Activated naive CD8-positive, alpha-beta T cell treated with anti-CD3 and anti-CD28 coated beads for 36 hours (primary cell): ENCODE measurements at places on chromosomes 16 and 17. TPM values are rescaled to one million over a fixed set of nuclear protein-coding genes. Genes with fewer than 3 reads are reported as not detected.

DNA sequence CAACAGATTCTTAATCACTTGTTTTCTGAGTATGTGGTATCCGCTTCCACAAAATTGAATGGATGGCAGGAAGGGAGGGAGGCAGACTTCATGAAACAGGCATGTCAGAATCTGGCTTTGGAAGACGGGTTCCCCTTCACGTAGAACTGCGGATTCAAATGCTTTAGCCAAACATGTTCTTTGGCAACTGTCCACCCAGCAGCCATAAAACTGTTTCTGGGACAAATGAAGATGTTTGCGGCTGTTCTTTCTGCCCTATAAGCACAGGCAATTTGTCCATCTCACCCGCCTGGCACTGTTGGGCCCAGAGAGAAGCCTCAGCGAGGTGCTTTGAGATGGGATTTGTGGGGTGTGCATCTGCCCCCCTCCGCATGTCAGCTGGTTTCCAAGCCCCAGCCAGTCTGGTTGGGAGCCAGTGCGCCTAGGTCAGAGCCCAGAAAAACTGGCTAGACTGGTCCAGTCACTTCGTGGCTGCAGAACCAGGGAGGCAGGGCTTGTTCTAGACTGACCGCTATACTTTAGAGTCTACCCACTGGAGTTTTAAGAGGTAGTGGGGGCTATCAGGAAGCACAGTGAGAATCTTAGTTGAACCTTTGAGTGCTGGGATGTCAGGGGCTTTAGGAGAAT is 6.3 kb downstream of the CRHR1 start:
- DNase-seq: no peak

DNA sequence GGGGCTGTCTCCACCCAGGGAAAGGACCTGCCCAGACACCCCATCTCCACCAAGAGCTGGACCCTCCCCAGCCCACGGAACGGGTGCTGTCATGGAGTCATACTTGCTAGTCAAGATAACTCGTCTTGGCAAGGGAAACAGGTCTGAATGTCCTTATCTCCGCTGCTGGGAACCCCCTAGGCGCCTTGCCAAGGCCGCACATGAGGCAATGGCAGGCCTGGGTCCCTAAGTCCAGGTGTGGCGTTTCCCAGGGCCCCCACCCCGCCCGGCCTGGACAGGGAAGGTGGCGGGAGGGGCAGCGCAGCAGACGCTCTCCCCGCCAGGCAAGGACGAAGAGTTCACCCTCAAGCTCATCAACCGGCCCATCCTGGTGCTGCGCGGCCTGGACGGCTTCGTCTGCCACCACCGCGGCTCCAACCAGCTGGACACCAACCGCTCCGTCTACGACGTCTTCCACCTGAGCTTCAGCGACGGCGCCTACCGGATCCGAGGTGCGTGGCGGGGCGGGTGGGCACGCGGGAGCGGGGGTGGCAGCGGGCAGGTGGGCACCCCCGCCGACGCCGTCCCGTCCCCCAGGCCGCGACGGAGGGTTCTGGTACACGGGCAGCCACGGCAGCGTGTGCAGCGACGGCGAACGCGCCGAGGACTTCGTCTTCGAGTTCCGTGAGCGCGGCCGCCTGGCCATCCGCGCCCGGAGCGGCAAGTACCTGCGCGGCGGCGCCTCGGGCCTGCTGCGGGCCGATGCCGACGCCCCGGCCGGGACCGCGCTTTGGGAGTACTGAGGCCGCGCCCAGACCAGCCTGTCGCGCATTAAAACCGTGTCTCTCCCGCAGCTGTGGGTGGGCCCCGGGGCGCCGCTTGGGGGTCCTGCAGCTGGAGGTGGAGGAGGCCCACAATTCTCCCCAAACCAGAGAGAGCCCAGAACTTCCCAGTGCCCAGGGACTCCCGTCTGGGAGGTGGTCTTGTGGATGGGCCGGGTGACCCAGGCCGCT is 8.4 kb downstream of the FSCN2 start:
- DNase-seq: peak; percentile 28

DNA sequence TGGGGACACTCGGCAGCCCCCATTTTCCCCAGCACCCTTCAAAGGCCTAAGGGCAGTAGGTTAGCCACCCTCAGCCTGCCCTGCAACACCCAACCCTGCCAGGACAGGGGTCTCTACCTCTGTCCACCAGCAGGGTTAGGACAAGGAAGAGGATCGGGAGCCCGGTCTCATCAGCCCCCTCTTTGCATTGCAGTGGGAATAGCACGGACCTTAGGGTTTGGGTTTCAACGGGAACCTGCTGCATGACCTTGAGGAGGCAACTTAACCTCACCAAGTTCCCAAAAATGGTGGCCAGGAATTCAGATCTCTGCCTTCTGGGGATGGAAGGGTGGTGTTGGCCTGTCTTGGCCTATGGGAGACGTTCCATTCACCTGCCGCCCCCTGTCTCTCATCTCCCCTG is 20.2 kb upstream of the SPPL2C start:
- DNase-seq: no peak

DNA sequence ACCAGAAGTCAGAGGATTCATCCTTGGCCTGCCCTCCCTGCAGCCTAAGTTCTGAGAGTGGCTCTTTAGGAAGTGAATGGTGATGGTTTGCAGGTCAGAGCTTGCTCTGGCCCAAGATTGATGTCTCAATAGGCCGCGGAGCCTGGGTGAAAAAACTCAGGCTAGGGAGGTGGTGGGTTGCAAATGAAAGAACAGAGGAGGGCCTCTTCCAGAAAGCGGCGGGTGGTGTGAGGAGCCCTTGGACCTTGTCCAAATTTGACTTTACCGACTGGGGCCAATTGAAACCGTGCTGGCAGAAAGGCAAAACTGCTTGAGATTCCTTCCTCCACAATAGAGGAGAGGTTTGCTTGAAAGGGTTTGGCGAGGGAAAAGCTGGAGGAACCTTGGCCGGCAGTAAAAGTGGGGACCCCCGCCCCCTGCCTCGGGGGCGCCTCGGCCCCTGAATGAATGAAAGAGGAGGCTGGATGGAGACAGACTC is 331.3 kb downstream of the SEC14L1 start:
- DNase-seq: no peak

DNA sequence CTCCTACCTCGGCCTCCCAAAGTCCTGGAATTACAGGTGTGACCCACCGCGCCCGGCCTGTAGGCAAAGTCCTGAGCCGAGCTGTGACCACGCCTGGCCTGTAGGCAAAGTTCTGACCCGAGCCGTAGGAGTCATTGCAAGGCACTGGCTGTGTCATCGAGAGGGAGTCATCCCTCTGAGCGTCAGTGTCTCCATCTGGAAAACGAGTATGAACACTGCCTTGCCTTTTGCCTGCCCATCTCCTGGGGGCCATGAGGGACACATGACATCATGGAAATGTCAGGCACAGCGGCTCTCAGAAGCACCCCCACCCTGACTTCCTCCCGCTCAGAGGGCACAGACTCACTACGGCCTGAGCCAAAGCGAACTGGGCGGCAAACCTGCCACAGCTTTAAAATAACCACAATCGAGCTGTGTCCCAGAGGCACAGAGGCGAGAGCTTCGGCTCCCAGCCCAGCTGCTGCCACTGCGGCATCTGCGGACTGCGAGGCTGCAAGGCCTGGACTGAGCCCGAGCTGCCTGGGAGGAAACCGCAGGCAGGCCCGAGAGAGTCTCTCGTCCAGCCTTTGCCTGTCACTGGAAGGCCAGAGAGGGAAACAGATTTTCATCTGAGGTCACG is 50.8 kb downstream of the RPH3AL start:
- no peak for DNase-seq

GRCh38 chr17:15663176-15663575 is 20.9 kb downstream of the TRIM16 start:
- DNase-seq: no peak

DNA sequence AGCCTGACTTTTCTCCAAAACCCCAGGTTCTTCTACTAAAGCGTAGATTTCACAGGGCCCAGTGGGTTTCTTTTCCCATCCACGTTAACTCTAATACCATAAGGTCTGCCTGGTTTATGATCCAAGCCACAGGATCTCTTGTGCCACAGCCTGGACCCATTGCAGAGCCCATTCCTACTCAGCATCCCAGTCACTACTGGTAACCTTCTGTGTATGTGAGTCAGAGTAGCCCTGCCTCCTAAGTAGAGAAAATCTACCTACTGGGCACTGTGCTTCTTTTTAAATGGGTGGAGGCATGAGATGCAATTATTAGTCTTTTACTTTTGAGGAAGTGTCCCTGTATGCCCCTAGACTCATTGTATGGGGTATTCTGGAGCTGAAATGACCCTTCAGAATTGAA is 13.5 kb downstream of the CCL11 start:
- DNase-seq: no peak

GRCh38 chr17:16439811-16440351 is 24.5 kb downstream of the TRPV2 start:
- no peak for DNase-seq

GRCh38 chr17:80650751-80651518 is 106.3 kb downstream of the RPTOR start:
- no peak for DNase-seq

DNA sequence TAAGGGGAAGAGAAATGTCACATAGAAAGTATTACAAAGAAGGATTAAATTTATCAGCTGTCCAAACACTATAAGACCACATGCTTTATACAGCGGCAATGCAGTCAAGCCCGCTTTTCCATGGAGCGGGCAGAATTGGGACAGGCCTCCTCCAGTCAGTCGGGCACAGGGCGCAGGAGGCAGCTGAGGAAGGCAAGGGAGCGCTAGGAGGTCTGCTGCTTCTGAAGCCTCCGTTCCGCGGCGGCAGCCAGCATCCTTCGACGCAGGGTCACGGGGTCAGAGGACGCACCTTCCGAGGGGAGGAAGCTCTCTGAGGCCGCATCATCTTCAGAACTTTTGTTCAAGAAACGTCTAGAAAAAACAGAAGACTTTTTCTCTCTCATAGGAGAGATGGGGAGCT is 62.6 kb downstream of the AMFR start:
- DNase-seq: no peak

DNA sequence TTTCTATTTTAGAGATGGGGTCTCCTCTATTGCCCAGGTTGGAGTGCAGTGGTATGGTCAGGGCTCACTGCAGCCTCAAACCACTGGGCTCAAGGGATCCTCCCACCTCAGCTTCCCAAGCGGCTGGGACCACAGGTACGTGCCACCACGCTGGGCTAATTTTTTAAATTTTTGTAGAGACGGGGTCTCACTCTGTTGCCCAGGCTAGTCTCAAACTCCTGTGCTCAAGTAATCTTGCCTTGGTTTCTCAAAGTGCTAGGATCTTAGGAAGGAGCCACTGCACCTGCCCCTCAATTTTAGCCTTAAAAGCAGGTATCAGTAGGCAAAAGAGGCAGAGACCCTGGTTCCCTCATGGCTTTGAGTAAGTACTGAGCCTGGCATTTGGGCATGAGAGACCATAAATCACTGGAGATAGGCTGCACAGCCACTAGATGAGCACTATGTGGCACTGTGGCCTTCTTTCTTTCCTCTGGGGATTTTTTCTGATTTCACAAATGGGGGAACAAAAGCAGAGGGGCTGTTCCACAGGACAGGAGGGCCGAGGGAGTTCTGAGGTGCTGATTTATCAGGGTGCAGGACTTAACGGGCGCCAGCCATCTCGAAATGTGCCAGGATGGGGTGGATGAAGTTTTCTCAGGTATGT is 82.2 kb downstream of the PLXDC1 start:
- DNase-seq: no peak

GRCh38 chr17:70254735-70255460 is 85.6 kb downstream of the KCNJ2 start:
- DNase-seq: no peak

- no peak for DNase-seq
Measured at GRCh38 chr16:66346221-66346620, 20.3 kb upstream of the CDH5 start.

DNA sequence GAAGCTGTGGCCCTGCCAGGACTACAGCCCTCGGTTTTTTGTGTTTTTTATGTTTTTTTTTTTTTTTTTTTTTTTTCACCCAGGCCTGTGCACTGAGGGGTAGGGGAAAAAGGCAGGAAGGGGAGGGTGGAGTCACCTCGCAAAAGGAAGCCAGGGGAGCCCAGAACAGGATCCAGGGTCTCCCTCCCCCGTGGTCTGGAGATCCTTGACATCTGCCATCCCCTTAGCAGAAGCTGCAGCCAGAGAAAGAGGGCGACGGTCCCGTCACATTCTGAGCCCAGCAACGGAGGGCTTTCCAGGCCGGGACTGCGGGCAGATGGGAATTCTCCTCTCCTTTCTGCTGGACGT is 29.1 kb upstream of the PHOSPHO1 start:
- DNase-seq: no peak

GRCh38 chr17:30304778-30305177 is 13.0 kb upstream of the BLMH start:
- DNase-seq: no peak

DNA sequence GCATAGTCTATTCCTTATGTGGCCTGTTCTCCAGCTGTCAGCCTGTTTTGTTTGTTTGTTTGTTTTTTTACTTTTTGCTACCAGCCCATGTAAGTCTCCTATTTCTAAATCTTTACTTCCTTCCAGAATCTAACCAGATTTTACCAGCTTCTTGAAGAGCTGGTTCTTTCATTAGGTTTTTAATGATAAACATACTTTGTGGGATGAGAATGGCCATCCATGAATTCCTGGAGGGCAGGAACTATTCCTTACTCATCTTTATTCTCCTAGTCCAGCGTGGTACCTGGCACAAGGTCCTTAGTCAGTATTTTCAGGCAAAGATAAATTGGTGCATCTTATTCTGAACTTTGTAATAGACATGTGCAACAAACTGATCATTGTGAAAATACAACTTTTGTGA is 17.3 kb downstream of the RSPRY1 start:
- DNase-seq: no peak

DNA sequence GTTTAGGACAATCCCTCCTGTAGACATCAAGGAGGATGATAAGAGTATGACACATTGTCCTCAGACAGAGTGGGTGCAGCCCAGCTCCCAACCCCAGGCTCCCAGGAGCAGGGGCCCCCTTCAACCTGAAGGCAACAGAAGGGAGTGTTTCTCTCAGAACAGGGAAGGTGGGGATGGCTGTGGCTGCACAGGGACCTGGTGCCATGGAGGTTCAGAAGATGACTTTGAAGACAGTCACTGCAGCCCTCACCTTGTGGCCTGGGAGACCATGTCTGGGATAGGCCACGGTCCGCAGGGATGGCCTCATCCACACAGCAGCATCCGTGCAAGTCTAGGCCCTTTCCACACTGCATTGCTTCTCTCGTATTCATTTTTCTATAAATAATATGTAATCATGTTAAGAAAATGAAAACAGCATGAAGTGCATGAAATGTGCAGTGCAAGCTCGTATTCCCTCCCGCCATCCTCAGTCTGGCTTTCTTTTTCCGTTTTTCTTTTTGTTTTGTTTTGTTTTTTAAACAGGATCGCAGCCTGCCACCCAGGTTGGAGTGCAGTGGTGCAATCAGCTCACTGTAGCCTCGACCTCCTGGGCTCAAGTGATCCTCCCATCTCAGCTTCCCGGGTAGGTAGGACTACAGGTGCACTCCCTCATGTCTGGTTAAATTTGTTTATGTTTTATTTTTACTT is 71.1 kb downstream of the METRNL start:
- no peak for DNase-seq

GRCh38 chr16:81293909-81294802 is 20.6 kb upstream of the GAN start:
- DNase-seq: no peak

DLX3 gene
- 0.19 TPM for total RNA-seq

TBC1D3K gene
- total RNA-seq: not detected

CMTM2 gene
- not detected for total RNA-seq

TEX19 gene
- 0.23 TPM for total RNA-seq

NRN1L gene
- total RNA-seq: not detected

SPN gene
- total RNA-seq: 122 TPM

CCL7 gene
- not detected for total RNA-seq

AANAT gene
- total RNA-seq: not detected

MARVELD3 gene
- not detected for total RNA-seq

CD68 gene
- total RNA-seq: 6.6 TPM

ARL16 gene
- 17.9 TPM for total RNA-seq
